ENCODE measurements at places on chromosomes 2 and 18.

GRCh38 chr2:192043216-192043870 lies 151.4 kb downstream of the TMEFF2 start:
- DNase-seq: no peak

DNA sequence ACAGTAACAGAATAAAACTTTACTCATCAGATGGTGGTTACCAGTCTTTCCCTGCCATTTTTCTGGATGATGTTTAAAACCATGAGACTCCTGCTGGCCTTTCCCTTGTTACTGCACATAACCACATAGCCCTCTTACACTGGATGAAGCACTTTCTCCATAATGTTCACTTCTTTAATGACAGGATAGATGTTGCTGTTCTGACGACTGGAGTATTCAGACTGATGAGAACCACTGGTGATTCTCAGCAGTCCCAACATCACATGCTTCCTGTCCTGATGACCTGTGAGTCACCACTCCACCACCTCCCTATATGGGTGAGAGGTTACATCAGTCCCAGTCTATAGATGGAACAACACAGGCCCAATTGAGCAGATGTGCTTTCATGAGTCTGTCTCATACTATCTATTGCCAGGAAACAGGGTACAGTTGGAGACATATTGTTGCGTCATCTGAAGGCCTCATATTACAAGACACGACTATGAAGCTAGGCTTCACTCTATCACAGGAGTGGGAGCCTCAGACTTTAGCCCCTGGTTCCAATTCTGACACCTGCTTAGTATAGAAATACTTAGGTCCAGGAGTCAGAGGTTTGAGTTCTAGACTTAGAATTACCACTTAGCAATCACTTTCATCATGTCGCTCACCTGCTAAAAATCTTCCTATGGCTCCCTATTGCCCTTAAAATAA lies 145.7 kb upstream of the KLF7 start:
- DNase-seq: no peak

DNA sequence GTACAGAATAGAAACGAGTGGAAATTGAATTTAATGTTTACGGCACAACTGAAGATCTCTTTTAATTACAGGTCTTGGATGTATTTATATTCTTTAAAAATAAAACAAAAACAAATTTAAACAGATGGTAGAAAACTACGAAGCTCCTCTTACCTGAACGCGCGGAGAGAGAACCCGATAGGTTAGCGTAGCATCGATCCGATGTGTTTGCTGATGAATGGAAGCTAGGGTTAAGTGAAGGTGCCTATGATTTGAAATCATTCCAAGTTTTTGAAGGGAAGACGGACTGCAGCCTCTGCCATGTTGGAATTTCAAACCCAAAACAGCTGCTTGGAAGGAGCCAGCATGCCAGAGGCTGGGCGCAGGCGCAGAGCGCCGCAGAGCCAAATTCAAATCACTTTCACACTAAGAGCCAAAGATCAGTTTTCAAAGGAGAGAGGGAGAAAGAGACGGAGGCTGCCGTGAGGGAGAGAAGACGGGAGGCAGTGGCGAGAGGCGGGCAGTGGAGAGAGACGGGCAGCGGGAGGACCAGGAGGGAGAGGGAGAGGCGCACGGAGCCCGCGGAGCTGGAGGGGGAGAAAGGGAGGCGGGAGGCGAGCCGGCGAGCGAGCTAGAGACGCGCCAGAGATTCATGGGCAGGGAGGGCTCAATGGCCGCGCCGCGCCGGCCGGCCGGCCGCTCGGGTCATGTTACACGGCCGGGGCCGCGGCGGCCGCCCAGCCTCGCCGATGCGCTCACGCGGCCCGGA lies at the start of gene FIGN:
FIGN (minus strand) TSS at position 324 of the 748 bp plus-strand sequence. CDS start 1,081 bp downstream, outside the sequence.
- peak; percentile 82 for DNase-seq

GRCh38 chr2:20992201-20992711 lies 51.6 kb downstream of the APOB start:
- no peak for DNase-seq

GRCh38 chr2:13968811-13969210 lies 663.7 kb upstream of the LRATD1 start:
- DNase-seq: no peak

GRCh38 chr2:72271766-72272641 lies 124.3 kb upstream of the CYP26B1 start:
- no peak for DNase-seq

- DNase-seq: no peak
These were observed 19.3 kb downstream of the CTAGE1 start for GRCh38 chr18:22398464-22398863.

DNA sequence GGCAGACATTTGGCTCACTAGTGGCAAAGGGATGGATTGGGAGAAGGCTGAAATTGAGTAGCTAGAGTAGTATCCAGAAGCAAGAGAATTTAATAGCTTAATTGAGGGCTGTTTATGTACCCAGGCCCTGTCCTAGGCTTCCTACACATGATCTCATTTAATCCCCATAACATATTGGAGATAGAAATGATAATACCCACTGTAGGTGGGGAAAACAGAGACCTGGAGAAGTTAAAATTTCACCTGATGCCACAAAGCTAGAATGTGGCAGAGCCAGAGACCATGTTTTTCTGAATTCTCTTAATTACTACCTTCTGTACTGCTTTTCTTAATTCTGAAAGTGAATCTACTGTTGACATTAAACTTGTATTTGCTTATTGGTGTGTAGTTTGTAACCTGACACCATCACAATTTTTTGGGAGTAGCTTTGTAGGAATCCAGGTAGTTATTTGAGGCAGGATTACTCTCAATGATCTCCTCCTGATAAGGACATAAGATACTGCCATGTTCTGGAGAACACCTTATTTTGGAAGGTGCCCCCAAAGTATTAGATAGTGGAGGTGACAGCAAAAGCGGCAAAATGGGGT lies 42.2 kb downstream of the RAB10 start:
- no peak for DNase-seq

DNA sequence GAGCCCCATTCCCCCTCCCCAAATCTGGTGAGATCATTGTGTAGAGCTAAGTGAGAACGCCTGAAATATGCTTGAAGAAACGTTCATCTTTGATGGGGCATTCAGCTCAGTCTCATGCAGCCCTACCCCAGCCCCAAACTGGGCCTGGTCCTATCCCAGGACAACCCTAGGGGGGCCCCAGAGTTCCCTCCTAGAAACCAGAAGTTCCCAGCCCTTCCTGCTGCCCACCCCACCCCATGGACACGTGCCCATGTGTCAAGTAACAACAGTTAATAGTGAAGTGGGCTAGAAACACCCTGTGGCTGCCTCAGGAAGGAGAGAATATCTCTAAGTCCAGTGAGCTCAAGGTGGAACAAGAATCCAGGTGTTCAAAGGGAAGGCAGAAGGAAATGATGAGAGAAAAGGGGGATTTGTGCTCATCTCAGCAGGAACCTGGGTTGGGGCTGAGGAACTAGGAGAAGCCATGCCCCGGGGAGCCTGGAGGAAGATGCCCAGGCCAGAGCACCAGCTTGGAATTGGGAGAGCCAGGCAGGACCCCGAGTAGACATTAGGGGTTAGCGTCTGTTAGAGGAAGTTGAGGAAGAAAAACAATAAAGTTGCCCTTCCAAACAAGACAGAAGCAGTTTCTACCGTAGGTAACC lies 20.1 kb upstream of the SLC20A1 start:
- no peak for DNase-seq

DNA sequence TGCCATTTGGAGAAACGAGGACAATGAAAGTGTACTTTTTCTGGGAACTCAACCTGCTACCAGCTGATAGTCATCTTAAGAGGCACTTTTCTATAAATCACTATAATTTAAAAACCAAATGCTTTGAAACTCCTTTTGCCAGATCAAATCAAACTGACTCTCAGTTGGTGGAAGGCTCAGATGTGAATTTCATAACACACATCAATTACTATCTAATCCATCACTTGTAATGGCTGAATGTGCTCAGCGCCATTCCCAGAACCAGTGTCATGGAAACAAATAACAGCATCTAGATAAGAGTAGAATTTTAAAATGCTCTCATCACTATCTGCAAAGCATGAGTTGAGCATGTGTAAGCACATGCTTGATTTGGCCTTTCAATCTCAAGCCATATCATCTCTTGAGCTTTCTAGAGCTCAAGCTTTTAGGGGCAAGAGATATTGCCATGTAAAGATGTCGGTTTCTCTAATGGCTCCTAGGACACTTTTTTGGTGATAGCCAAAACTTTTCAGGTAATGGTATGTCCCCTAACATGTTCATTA lies 223.1 kb upstream of the ACVR2A start:
- no peak for DNase-seq

DNA sequence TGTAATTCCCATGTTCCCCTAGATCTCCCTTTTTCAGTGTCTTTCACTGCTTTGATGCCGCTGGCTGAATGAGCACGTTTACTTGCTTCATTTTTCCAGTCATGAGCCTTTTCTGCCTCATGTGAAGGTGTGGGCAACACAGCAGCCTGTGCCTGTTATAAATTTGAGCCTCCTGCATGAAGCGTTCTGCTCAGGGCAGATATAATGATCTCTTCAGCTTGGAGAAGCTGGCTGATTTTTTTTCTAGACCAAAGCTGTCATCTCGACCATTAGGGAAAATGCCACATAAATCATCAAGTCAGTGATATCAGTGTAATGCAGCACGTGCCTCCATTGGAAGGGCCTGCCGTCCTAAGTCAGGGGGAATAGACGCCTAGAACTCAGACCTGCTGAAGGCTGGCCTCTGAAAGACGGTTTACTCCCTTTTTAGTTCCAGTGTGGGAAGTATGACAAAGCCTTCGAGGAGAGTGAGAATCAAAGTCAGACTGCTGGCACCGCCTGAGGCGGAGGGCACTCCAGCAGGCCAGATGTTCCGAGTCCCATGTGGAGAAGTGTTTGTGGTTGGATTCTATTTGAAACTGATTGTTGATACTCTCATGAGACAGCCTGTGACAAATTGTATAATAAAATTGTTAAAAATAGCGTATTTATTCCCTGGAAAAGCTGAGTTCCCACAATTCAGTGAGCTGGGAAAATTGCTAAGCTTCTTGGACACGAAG lies 196.5 kb downstream of the MYO1B start:
- DNase-seq: no peak

GRCh38 chr2:90221300-90221651 lies 1529.8 kb downstream of the RPIA start:
- DNase-seq: no peak

- no peak for DNase-seq
These were observed 14.5 kb downstream of the IAH1 start for GRCh38 chr2:9488583-9489547.

- no peak for DNase-seq
These were observed 84.9 kb downstream of the DYSF start for GRCh38 chr2:71538241-71538640.

- DNase-seq: no peak
These were observed 248.0 kb downstream of the IKZF2 start for GRCh38 chr2:212903413-212903812.

DNA sequence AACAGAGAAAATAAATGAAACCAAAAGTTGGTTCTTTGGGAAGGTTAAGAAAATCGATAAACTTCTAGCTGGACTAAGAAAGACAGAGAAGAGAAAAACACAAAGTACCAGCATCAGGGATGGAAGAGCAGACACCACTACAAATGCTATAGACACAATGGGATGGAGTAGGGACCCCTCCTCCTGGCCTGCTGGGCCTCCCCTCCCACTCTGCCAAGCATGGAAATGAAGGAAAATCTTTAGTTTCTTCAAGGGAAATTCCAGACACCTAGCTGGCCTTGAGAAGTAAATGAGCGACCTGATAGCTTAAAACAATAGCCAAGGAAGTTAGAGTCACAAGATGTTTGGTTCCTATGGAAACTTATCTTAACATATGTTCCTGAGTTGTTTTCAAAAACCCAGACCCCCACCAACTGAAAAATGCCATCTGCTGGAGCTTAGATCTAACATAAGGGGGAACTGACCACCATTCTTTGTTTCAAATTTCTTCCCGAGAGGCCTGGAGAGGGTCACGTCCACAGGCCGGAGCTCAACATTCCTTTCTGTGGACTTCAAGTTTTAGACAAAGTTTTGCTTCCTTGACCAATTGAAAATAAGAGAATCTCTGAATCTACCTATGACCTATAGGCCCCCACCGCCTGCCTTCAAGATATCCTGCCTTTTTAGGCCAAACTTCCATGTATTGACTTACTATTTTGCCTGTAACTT lies 101.9 kb downstream of the BIN1 start:
- DNase-seq: no peak

GRCh38 chr2:113200736-113201490 lies 27.1 kb downstream of the PSD4 start:
- DNase-seq: no peak

GRCh38 chr18:43141208-43141607 lies 25.7 kb upstream of the RIT2 start:
- no peak for DNase-seq

GRCh38 chr2:88199912-88200682 lies 30.0 kb downstream of the THNSL2 start:
- DNase-seq: no peak

DNA sequence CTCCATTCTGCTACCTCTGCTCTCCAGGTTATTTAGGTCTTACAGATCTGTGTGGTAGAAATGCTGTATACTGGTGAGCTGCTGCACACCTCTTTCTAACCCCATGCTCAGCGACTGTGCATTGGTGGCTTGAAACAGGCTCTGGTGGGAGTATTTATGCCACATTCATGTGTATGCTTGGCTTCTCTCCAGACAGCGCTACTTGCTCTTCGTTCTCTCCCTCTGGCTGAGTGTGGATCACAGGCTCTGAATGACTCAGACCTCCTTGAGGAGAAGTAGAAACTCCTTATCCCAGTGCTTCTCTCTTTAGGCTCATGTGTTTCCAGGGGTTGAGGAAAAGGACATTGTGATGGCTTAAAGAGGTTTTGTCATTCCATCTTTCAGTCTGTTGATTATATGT lies 54.9 kb downstream of the FHOD3 start:
- DNase-seq: no peak

GRCh38 chr2:3914241-3914640 lies 210.9 kb downstream of the DCDC2C start:
- DNase-seq: peak; percentile 52

DNA sequence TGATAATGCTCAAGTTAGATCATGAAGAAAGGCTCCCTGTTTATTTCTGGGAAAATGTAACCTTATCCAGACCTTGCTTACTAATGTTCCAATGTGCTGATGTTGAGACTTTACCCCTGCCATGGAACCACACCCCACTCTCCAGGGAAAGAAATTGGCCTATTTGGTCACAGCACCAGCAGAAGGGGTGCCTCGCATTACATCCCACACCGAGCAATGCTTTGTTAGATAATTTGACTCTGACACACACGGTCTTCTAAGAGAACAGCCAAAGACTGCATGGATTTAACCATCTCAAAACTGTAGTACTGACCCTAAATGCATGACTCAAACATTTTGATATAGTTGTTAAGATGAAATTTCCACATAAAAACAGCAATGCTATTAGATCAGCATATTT lies 152.1 kb upstream of the CCDC150 start:
- no peak for DNase-seq

GRCh38 chr2:20745924-20746555 lies 76.9 kb downstream of the LDAH start:
- no peak for DNase-seq
